Activated CD4-positive, alpha-beta T cell treated with anti-CD3 and anti-CD28 coated beads, Interleukin-2, Interleukin-6, amounts not matched to agents 100 ng/mL and 50 ng/mL, durations not matched to agents 16 hours and 8 hours (primary cell): ENCODE measurements at places on chromosomes 7 and 10.

GRCh38 chr10:94673614-94674321 lies 9.8 kb upstream of the CYP2C18 start:
- no peak for DNase-seq

GRCh38 chr7:123755338-123755737 lies 6.5 kb upstream of the WASL start:
- no peak for DNase-seq

- DNase-seq: peak; percentile 63
Observed at GRCh38 chr10:22491931-22492615, 146.8 kb downstream of the SPAG6 start.

DNA sequence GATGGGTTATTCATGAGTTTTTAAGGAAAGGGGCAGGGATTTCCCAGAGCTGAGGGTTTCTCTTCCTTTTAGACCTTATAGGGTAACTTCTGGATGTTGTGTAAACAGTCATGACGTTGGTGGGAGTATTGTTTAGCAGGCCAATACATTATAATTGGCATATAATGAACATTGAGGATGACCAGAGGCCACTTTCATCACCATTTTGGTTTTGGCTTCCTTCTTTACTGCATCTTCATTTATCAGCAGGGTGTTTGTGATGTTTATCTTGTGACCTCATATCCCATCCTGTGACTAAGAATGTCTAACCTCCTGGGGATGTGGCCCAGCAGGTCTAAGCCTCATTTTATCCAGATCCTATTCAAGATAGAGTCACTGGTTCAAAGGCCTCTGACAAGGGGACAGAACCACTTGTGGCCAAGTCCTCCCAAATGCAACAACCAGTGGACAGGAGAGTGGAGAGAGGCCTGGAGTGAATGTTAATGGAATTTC lies 77.3 kb upstream of the RPA3 start:
- peak; percentile 30 for DNase-seq

- no peak for DNase-seq
Observed at GRCh38 chr10:11065567-11065966, 47.9 kb downstream of the CELF2 start.

- DNase-seq: peak; percentile 65
Observed at GRCh38 chr7:4725014-4725849, 43.1 kb downstream of the FOXK1 start.

GRCh38 chr10:79380125-79380945 lies 33.1 kb downstream of the PPIF start:
- no peak for DNase-seq

DNA sequence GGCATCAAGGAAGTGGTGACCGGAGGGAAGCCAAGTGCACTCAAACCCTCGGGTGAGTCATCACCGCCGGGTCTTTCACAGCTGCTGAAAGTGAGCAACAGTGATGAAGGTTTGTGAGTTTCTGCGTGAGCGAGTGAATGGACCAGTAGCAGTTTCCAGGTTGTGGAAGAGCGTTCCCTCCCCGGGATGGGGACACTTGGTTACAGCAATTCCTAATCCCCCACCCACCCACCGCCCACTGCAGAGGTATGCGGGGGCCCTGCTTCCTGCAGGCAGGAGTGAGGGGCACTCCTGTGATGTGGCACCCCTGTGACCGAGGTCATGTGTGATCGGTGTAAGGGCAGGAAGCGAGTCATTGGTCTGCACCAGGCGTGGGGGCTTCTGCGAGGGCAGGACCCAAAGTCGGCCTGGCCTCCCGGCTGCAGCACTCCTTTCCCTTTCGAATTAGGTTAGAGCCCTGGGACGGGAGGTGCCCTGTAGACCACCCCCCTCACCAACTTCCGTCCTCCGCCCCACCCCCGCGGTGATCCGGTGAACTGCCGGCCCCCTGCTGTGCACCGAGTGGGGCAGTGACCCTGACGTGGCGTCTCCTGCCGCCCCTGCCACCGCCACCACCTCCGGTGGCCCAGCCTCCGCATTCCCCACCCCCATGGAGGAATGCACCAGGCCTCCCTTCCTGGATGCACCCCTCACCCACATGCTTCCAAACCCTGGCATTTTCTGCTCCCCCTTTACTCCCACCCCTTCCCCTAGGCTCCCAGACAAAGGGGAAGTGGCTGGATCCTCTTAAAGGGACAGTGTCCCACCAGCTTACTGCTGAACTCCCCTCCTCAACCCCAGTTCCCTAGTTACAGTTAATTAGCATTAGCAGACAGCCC lies 10.9 kb downstream of the LIMK1 start:
- peak; percentile 86 for DNase-seq

DNA sequence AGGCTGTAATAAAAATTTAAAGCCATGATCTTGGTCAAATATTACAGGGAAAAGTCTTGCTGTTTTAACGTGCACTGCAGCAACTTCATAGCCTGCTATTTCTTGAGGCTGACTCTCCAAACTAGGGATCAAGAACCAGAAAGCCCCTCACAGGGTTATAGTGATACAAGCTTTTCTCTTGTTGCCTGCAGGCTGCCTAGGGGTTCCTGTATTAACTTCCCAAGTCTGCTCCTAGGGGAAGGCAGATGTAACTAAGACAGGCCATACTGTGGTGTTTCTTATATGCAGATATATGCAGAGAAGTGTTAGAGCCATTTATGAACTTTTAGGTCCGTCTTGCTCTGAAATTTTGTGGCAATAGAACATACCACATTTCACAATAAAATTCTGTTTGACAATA lies 175.7 kb downstream of the FOXP2 start:
- DNase-seq: no peak

- DNase-seq: no peak
Observed at GRCh38 chr10:123272171-123272570, 118.0 kb downstream of the BUB3 start.

DNA sequence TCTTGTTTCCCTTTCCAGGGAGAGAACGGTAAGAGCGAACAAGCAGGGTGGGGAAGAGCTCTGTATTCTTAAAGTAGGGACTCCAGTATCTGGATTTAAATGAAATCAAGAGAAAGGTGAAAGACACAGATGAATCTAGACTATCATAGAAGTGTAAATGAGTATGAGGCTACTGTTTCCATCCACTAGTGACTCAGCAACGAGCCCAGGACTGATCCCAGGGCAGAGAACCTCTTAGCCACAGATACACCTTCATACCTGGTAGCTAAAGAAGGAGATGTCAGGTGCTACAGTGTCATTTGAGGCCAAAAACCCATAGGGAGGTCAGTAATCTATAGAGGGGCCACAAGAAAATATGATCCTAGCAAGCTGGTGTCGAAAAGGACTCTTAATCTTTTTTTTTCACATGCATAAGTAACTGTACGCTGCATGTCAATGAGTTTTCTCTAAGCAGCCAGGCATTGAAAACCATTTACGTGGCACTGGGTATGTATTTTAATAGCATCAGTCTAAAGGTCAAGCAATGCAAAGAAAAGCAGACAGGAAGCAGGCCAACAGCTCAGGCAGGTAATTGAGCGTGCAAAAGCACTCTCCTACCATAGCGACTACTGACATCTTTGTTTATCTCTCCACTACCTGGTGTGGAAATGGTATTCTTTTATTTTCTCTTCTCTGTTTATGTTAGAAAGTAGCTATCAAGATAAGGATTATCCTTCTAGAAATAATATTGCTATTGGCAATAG lies 91.5 kb upstream of the EGR2 start:
- DNase-seq: no peak

GRCh38 chr7:98703916-98704315 lies 86.8 kb downstream of the NPTX2 start:
- DNase-seq: no peak

DNA sequence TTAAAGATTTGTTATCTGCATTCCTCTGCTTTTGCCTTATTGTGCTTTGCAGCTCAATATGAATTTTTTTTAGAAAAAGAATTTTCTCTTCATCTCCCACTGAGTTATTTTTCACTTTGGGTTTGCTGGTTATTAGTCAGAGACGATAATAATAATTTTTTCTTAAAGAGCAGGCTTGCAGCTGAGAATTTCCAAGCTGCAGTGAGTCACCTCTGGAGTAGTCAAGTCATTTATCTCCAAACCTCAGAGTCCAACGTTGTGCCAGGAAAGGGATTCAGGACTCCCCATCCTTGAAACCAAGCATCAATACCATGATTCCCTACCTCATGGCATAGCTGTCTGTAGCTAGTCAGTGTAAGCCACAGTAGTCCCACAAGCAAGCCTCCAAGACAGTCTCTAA lies 15.2 kb upstream of the EGR2 start:
- no peak for DNase-seq

- DNase-seq: no peak
Observed at GRCh38 chr7:116239434-116239833, 29.1 kb downstream of the TES start.

DNA sequence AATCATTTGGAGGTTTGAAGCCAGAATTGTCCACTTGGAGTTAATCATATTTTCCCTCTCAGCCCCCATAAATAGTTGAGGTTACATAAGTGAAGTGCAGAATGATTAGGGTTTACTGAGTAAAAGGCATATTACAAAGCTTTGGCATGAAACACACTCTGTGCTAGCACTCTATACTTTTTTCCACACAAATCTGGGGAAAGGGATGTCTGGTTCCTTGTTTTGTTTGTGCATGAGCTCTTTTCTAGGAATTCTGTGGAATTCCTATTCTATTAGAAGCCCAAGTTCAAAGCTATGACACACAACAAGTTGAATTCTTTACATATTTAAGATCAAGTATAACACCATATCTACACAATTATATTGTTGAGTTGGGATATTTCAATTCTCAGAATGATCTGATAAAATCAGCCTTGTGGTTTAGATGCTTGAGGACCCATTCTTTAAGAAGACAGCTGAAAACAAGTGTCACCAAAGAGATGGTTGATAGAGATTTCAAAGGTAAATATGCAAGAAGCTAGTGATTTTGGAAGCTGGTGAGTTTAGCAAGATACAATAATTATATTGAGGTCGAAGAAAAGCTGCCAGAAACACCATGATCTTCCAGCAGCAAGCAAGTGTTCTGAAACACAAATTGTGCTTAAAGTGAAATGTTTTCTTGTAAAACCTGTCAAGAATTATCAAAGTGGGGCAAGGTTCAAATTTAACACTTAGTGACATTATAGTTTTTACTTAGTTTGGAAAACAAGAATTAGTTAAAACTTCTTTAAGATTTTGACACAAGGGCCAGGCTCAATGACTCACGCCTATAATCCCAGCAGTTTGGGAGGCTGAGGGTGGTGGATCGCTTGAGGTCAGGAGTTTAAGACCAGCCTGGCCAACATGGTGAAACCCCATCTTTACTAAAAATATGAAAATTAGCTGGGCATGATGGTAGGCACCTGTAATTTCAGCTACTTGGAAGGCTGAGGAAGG lies 122.6 kb downstream of the INHBA start:
- no peak for DNase-seq

DNA sequence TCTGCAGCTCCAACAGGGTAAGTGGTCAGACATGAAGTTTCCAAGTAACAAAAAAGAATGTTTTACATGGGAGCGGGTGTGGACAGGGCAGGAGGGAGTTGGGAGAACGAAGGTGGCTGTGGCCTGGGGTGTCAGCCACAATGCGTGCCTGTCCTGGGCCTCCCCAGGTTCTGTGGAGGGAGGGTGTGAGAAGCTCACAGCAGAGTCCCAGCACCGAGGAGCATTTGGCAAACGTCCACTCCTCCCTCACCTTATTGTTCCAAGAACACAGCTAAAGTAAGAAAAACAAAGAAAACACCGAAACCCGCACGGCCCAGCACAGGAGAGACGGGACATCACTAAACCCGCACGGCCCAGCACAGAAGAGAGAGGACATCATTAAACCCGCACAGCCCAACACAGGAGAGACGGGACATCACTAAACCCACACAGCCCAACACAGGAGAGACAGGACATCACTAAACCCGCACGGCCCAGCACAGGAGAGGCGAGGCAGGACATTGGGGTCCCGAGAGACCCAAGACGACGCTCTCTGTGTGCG lies 226.4 kb downstream of the MAD1L1 start:
- DNase-seq: no peak

DNA sequence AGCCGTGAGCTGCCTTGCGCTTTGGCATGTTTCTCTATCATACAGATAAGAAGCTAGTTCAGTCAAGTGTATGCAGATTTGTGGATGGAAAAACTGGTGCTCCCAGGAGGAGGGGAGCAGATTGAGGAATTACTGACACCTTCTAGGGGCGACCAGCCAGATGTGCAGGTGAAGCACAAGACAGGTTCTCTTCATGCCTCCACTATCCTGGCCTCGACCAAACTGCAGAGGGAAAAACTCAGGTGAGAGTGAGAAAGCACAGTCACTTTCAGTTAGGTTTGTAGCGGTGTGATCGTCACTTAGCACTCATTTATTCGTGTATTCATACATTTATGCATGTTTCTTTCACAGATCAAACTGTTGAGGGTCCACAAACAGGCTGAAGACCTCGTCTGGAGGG lies 600 bp upstream of the DBNL start:
- DNase-seq: no peak

DNA sequence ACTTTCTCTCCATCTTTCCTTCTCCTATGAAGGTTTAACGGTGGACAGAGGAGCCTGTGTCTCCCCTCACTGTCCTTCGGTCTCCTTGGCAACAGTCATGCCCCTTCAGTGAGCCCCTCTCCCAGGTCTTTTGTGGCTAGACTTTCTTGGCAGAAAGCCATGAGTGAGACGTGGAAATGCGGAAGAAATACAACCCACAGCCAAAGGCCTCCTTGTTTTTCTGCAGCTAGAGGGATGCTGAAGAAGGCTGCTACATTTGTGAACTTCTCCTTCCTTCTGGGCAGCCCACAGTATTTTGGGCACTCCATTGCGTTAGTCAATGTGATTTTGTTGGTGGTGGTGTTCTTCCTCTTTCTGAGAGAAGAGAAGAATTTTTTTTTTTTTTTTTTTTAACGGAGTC lies 333.7 kb upstream of the PODXL start:
- no peak for DNase-seq

GRCh38 chr7:91910171-91910570 lies 29.7 kb upstream of the MTERF1 start:
- no peak for DNase-seq

DNA sequence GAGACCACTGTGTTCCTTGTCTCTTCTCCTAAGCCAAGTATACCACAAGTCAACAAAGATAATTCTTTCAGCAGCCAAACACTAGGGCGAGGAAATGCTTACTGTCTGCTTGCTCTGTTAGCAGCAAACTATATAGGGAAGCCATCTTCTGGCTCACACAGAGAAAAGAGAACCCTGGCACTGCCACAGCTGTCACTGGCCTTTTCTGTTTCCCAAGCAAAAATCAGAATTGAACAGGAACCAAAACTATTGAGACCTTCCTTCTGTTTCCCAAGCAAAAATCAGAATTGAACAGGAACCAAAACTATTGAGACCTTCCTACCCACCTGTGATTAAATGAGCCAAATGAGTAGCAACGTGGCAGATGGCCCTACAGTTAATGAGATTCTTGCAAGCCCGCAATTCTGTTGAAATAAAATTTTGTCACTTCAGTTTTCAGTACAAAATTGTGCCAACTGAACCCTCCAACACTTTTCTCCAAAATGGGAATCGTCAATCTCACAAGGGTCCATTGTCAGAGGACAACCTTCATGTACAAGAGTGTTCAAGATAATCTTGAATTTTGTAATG lies 54.5 kb downstream of the LRRTM3 start:
- no peak for DNase-seq
